ENCODE measurements at places on chromosomes 1 and 21.

DNA sequence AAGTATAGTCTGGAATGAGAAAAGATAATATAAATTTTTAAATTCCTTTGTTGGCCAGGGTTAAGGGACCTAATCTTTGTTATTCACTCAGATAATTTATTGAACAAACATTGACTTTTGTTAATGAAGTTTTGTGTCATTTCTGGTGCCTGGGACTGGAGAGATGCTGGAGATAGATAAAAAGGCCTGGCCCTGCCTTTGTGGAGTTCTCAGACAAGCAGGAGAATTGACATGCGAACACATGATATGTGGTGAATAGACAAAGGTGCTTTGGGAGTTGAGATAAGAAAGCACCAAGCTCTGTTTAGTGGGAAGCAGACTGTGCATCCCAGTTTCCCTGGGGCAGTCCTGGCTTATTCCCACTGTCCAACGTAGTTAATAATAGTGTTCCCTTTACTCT, 8.5 kb downstream of the C1orf21 start:
- no peak for DNase-seq

- DNase-seq, result no peak
These were observed 106.7 kb downstream of the LEPR start for GRCh38 chr1:65527190-65527589.

DNA sequence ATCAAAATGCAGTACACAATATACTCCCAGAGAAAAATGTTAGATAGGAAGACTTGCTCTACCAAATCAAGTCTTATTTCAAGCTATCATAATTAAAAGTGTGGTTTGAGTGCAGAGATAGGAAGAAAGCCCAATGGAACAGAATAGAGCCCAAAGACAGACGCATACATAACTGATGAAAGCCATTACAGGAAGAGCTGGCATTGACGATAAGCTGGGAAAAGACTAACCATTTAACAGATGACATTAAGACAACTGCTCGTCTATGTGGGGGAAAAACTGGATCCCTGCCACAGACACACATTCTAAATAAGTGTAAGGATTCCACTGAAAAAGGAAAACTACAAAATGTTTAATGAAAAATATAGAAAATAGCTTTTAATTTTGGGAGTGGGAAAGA, 85.5 kb downstream of the NGF start:
- no peak for DNase-seq

GRCh38 chr1:1921459-1921862, 2.4 kb upstream of the TMEM52 start:
- no peak for DNase-seq
